A549 treated with Mapracorat at 1 μM for 4 hours (cell line): ENCODE measurements at places on chromosomes 11 and 22. TPM values are rescaled to one million over a fixed set of nuclear protein-coding genes. Genes with fewer than 3 reads are reported as not detected.

Gene SEPTIN5
- 6.7 to 11.9 TPM (median 9.7 TPM) in 5 replicates for total RNA-seq

Gene UBQLN3
- not detected in 5 replicates for total RNA-seq

Gene SOX6
- total RNA-seq: 0.01 to 0.15 TPM in 2 of 5 replicates, not detected in the others

Gene SLCO2B1
- 2.9 to 3.9 TPM (median 3.5 TPM) in 5 replicates for total RNA-seq

Gene PRODH
- total RNA-seq: 0.77 to 1.4 TPM (median 1.3 TPM) in 5 replicates

Gene DEPDC7
- total RNA-seq: 6.7 to 8.7 TPM (median 7.3 TPM) in 5 replicates

Gene FAT3
- total RNA-seq: 0.19 to 0.62 TPM (median 0.26 TPM) in 5 replicates

Gene TLCD5
- total RNA-seq: 5.3 to 7.9 TPM (median 7.0 TPM) in 5 replicates

Gene ASCL2
- total RNA-seq: 0.09 TPM in 1 of 5 replicates, not detected in the others

Gene WT1
- 5.0 to 5.8 TPM (median 5.3 TPM) in 5 replicates for total RNA-seq

Gene SYNGR1
- 11.2 to 14.1 TPM (median 12.3 TPM) in 5 replicates for total RNA-seq

Gene TYR
- total RNA-seq: not detected in 5 replicates

Gene OR5M3
- not detected in 5 replicates for total RNA-seq

Gene TSGA10IP
- not detected in 5 replicates for total RNA-seq

Gene GLB1L2
- total RNA-seq: 1.8 to 2.7 TPM (median 2.0 TPM) in 5 replicates

Gene TMEM132A
- 91.4 to 146 TPM (median 134 TPM) in 5 replicates for total RNA-seq

Gene CALCB
- 0.20 TPM in 1 of 5 replicates, not detected in the others for total RNA-seq

Gene MS4A3
- not detected in 5 replicates for total RNA-seq

Gene SLC5A12
- not detected in 5 replicates for total RNA-seq

Gene FADS3
- total RNA-seq: 61.4 to 86.5 TPM (median 79.0 TPM) in 5 replicates

Gene OR52N4
- total RNA-seq: not detected in 5 replicates

Gene PACSIN3
- total RNA-seq: 23.2 to 29.2 TPM (median 28.0 TPM) in 5 replicates

Gene LTO1
- 30.3 to 38.3 TPM (median 34.3 TPM) in 5 replicates for total RNA-seq

Gene FGF19
- total RNA-seq: 0.05 to 0.12 TPM (median 0.08 TPM) in 4 of 5 replicates, not detected in the other

Gene APLNR
- total RNA-seq: 0.05 to 0.07 TPM in 2 of 5 replicates, not detected in the others

Gene TCN2
- total RNA-seq: 4.5 to 5.4 TPM (median 4.9 TPM) in 5 replicates

Gene CD44
- 597 to 779 TPM (median 684 TPM) in 5 replicates for total RNA-seq

Gene OR8D4
- total RNA-seq: not detected in 5 replicates

Gene GGTLC3
- not detected in 5 replicates for total RNA-seq

Gene PTPRCAP
- total RNA-seq: 0.24 to 0.72 TPM (median 0.29 TPM) in 4 of 5 replicates, not detected in the other

Gene OR2AT4
- total RNA-seq: not detected in 5 replicates

Gene ME3
- total RNA-seq: 14.6 to 19.7 TPM (median 18.3 TPM) in 5 replicates

Gene CDC42BPG
- total RNA-seq: 0.93 to 2.0 TPM (median 1.5 TPM) in 5 replicates

Gene MEI1
- total RNA-seq: not detected in 5 replicates

Gene UPK2
- total RNA-seq: 0.39 to 1.2 TPM (median 0.98 TPM) in 5 replicates

Gene TSSK2
- not detected in 5 replicates for total RNA-seq

Gene HTR3B
- total RNA-seq: not detected in 5 replicates

Gene TAGLN
- 60.2 to 140 TPM (median 109 TPM) in 5 replicates for total RNA-seq

Gene CALCA
- 0.12 TPM in 1 of 5 replicates, not detected in the others for total RNA-seq

Gene PGA3
- not detected in 5 replicates for total RNA-seq

Gene CEP126
- total RNA-seq: 2.6 to 3.8 TPM (median 2.9 TPM) in 5 replicates

Gene KCNK4
- not detected in 5 replicates for total RNA-seq

Gene MIOX
- 0.11 TPM in 1 of 5 replicates, not detected in the others for total RNA-seq

Gene HYOU1
- 39.3 to 49.3 TPM (median 46.7 TPM) in 5 replicates for total RNA-seq

Gene CHADL
- total RNA-seq: not detected in 5 replicates

Gene SCGB1C1
- not detected in 5 replicates for total RNA-seq

Gene GALNT18
- total RNA-seq: 23.6 to 32.1 TPM (median 26.3 TPM) in 5 replicates

Gene MAML2
- 2.6 to 3.7 TPM (median 3.5 TPM) in 5 replicates for total RNA-seq

Gene UPK3A
- total RNA-seq: not detected in 5 replicates

Gene KCNJ11
- total RNA-seq: 2.6 to 4.1 TPM (median 3.7 TPM) in 5 replicates

Gene OR52I1
- not detected in 5 replicates for total RNA-seq
